ENCODE measurements at places on chromosomes 3 and 15. TPM values are rescaled to one million over a fixed set of nuclear protein-coding genes. Genes with fewer than 3 reads are reported as not detected.

- no peak for DNase-seq
Measured at GRCh38 chr3:10574101-10574620, 68.8 kb upstream of the ATP2B2 start.

DNA sequence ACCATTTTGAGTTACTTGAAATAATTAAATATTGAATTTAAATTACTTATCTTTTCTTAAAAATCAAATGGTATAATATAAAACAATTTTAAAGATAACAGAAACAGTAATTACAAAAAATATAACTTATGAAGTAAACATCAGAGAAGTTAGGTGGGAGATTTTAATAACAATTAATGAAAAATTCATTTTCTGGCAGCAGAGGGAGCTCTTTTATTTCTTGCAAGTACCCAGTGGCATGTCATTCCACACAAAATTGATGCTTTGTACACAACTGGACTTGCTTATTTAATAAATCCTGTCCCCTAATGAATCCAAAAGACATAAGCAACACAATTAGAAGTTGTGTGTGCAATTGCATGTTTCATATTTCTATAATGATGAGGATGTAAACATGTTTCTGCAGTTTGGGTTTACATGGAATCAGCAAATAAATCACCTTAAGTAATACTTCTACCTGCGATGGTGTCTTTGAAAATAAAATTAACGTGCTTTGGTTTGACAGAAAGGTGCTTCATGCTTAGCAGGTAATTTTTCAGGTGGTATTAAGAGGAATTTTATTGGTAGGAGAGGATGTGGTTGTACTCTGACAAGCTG lies 861.3 kb downstream of the ZPLD1 start:
- no peak for DNase-seq

DNA sequence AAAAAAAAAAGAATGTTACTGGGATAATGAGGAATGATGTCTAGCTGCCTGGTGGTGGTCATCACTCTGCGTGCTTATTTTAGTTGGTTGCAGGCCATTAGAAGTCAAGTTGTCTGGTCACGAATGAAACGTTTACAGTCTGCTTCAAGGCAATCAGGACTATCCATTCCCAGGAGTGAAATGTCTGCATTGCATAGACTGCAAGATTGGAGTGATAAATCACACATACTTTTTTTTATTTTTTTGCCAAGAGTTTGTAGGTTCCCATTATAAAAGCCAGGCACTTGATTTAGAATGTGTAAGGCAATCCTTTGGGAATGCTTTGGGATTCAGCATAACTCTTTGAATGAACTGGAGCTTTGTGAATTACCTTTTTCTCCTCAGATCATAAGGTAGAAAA lies 132.3 kb downstream of the STAC start:
- peak; percentile 91 for DNase-seq

- no peak for DNase-seq
Measured at GRCh38 chr15:69443032-69443611, 9.5 kb upstream of the RPLP1 start.

GRCh38 chr15:35693286-35693685 lies 147.3 kb upstream of the DPH6 start:
- DNase-seq = no peak

DNA sequence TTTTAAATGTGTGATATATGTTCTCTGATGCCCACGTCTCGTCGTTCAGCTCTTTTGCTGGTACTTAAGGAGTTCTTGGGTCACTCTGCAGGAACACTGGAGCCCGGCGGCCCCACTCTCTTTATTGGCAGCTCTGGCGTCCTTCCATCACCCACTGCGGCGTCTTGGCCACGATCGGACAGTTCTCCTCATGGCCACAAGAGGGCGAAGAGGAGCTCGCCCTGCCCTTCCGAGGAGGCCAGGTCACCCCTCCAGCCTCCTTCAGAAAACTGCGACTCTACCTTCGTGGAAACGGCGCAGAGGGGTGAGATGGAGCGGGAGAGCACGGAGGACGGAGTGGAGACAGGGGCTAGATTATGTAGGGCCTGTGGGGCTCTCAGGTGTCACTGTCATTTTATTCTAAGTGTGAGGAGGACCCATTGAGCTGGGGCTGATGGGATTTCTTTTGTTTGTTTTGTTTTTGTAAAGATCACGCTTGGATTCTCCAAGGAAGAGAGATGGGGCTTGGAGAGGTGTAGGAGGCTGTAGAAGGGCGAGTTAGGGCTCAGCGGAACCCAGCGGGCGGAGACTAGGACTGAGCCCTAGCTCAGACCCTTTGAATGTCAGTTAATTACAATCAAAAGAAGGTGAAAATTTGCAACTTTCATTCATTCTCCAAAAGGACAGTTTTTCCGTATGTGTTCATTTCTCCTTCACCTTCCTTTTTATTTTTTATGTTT lies 28.0 kb upstream of the GABRA5 start:
- DNase-seq = no peak

- DNase-seq = no peak
Measured at GRCh38 chr3:8020047-8020841, 481.4 kb upstream of the LMCD1 start.

DNA sequence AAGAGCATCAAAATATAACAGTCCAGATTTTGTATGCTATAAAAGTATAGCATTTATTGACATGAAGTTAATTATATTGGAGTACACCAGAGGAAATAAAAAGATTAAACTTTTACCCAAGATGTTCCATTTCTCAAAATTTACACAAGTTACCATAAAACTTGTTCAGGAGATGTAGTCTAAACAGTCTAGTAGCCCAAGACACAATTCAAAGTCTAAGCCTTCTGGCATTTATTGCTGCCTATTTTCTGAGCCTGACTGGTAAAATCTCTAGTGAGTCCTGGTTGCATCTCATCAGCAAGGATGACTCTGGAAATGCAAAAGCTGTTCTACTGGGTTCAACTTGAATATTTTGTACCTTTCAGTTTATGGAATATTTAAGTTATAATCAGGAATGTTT lies 468.7 kb downstream of the PDCD6IP start:
- DNase-seq = no peak

- no peak for DNase-seq
Measured at GRCh38 chr3:11307830-11308432, 35.7 kb downstream of the ATG7 start.

DNA sequence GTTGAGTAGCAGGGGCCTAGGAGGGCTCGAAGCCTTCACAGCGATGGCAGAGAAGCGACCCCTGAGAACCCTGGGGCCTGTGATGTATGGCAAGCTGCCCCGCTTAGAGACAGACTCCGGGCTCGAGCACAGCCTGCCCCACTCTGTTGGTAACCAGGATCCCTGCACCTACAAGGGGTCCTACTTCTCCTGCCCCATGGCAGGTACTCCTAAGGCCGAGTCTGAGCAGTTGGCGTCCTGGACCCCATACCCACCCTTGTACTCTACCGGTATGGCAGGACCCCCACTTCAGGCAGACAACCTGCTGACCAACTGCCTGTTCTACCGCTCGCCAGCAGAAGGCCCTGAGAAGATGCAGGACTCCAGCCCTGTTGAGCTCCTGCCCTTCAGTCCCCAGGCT lies 4.3 kb downstream of the C15orf39 start:
- DNase-seq = no peak

DNA sequence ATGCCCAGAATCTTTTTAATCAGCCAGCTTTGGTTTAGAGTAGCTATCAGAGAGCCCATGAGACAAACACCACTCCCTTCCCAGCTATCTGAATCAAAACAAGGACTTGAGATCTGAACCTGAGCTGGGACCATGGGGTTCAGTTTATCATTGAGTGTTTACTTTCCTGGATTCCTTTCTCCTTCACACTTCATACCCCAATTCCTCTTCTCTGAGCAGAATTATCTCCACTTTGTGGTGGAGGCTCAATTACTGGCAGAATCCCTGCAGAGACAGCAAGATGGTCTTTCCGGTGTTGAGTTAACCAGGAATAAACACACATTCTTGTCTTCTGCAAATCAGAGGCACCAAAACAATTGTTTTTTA lies 102.4 kb downstream of the RPL22L1 start:
- no peak for DNase-seq

GRCh38 chr3:193857996-193858395 lies 265.0 kb downstream of the OPA1 start:
- DNase-seq = peak; percentile 59

DNA sequence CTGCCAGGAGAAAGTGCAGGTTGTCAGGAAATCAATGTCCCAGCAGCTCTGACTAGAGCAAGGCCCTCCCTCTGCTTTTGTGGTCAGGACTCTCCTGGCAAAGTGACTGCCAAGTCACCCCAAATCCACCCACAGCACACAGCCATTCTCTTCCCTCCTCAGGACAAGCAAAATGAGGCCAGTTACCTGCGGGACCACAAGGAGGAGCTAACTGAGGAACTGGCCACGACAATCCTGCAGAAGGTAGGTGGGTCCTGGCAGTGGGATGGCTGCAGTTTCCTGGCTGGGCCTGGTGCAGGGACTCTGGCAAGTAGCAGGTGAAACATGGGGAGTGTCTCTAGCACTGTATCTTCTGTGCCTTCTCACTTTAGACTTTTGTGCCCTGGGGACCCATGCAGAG lies 142.5 kb upstream of the EIF1B start:
- DNase-seq = no peak

DNA sequence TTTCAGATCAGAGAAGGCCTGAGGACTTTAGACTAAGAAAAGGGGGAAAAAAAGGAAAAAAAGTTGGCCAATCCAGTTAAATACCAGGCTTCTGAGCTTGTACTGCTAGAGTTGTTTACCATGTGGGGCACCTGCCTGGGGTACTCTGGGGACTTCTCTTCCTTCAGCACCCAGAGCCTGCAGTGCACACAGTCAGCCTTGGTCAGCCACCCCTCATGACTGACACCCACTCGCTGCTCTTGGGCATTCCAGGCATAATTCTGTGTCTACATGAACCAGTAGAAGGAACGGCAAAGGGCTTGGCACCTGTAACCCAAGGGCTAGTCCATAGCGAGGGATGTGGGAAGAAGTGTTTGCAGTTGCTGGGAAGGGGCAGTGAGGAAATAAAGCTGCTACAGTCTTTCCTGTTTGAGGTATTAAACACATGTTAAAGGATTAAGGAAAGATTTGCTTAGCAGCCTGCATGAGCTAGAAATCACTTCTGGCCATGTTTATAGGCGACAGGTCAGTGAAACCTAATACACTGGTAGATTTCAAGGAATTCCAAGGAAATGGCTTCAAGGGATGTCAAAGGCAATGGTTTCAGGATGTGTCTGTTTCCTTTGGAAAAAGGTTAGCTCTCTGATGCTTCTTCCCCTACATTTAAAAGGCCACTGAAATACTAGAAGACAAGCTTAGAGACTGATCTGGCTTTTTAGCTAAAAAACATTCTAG lies 232.5 kb downstream of the CHST2 start:
- no peak for DNase-seq

- no peak for DNase-seq
Measured at GRCh38 chr15:42996871-42997270, 76.3 kb upstream of the TTBK2 start.

DNA sequence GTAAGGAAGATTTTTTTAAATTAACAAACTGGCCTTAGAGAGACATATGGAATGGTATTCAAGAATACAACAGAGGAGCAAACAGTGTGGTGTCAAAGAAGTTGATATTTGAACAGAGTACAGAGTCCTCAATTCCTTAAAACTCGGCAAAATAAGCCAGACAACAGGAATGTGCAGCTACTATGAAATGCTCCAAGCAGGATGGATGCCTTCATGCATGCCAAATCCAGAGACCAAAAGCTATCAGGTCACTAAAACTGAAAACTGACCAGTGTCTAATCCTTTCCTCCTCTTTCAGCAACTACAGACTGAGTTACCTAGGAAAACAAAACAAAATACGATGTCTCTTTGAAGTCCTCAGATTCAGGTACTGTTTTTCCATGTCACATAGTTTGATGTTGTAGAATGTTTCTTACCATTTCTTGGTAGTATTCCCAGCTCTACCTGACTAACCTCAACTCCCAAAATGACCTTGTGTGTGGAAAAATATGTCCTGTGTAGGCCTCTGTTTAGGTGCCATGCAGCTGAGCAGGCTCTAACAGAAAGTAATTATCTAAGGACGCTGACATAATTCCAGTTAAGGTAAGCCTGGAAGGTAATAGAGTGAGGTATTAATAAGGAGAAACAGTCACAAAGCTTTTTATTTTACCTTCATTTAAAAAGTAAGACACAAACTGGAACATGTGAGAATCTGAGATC lies 46.9 kb downstream of the TBL1XR1 start:
- DNase-seq = no peak

GRCh38 chr15:90813796-90814190 lies 54.6 kb upstream of the FURIN start:
- no peak for DNase-seq

DNA sequence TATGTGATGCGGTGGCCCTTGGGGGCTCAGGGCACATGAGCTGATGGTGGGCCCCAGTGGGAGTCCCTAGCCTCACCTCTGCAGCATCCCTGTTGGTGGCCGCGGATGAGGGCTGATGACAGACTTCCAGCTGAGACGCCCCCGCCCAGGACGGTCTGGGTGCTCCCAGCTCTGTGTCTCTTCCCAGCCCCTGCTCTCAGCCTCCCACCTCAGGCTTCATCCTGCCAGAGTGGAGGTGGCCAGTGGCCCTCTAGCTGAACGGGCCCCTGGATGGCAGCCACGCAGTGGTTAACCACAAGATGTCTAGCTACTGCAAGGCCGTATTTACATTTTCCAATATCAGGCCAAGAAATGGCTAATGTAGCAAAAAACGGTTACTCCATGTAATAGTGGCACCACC lies 205.3 kb upstream of the LINGO1 start:
- DNase-seq = no peak

- DNase-seq = no peak
Measured at GRCh38 chr3:106589311-106589942, 720.6 kb upstream of the CBLB start.

- no peak for DNase-seq
Measured at GRCh38 chr3:46141813-46142212, 66.3 kb downstream of the CCR1 start.

Gene TMPRSS7
- polyA plus RNA-seq = not detected

Gene LRRIQ4
- polyA plus RNA-seq = not detected

Gene EPHB3
- polyA plus RNA-seq = 3.3 TPM

Gene UROC1
- polyA plus RNA-seq = not detected

Gene MRAS
- polyA plus RNA-seq = 90.2 TPM

Gene CACNA2D3
- polyA plus RNA-seq = 0.81 TPM

Gene RAB6B
- 3.0 TPM for polyA plus RNA-seq

Gene INO80
- polyA plus RNA-seq = 4.3 TPM

Gene RHOV
- polyA plus RNA-seq = 0.13 TPM

Gene CP
- 0.07 TPM for polyA plus RNA-seq

Gene RBP2
- polyA plus RNA-seq = not detected

Gene GYG1
- 50.4 TPM for polyA plus RNA-seq

Gene CFAP100
- not detected for polyA plus RNA-seq

Gene PAQR9
- polyA plus RNA-seq = not detected

Gene RMDN3
- 25.1 TPM for polyA plus RNA-seq

Gene CNTN4
- polyA plus RNA-seq = not detected

Gene PARP6
- 69.7 TPM for polyA plus RNA-seq

Gene SORD
- polyA plus RNA-seq = 20.7 TPM
